ENCODE measurements at places on chromosomes 7 and 10.

DNA sequence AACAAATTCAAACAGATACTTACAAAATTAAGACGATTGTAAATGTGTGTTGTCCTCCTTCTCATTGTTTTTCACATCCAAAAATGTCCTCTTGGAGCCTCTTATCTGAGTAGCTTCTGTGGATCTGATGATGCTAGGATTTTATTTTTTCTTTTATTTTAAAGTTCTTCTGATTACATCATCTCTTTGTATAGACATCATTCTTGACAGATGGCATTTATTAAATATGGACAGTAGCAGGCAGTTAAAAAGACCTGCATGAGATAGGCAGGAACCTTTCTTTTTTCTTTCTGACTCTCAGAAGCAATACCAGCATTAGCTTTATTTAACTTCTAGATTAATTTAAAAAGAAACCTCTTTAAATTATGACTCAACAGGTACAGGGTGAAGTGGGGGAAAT is at the start of gene RPA3:
Gene RPA3, minus strand, starts transcription at position 116 of the 400 bp plus-strand sequence. CDS start 78,189 bp downstream, outside the sequence.
- H3K27ac ChIP-seq = no peak within 1 kb of the TSS
- no peak for DNase-seq
- H3K27me3 ChIP-seq = no peaks in the 10 kb centered on the region

DNA sequence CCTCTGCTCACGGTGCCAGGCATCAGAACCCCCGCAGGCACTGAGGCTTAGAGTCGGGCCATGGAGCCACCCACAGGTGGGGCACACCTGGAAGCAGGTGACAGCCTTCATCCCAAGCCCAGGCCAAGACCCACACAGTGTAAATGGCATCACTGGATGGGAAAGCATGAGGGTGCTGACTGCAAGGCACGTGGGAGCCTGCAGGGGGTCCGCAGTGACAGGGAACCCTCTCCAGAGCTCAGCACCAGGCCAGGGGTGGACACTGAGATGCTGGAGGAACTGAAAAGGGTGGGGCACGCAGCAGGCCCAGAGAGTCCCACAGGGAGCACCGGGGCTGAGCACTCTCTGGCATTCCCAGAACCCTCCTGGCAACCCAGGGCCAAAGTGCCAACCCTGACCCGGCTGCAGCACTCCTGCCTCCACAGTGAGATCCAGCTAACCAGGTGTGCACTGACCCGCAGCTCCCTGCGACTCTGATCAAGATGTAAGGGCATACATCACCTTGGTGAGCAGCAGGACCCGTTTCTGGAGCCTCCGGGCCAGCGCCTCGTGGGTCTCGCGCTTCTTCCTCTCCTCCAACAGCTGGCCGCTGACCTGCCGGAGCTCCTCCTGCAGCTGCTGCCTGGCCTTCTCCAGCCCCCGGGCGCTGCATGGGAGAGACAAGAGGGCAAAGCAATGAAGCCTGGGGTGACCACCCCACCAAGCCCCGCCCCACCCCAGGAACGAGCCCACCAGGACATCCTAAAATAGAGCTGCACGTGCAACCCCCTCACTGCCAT is 163.9 kb downstream of the MAD1L1 start:
- no peak overlapping the region for H3K27ac ChIP-seq
- H3K36me3 ChIP-seq = peaks cover 7% of the 10 kb centered on the region
- no peak overlapping the region for H3K4me3 ChIP-seq

DNA sequence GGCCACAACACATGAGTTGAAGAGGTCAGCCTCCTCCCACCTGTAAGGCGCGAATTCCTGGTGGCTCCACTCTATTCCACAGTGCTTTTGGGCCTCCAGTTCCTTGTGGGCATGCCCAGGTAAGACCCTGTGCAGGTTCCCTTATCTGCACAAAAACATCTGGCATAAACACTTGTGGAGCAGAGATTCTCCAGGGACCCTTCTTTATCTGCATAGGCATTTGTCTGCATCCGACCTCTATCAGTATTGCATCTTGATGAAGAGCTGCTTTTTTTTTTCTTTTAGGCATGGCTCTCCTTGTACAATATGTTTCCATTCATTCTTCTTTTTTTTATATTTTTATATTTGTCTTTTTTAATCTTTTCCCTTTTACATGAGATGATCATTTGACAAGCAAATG is 58.4 kb downstream of the ANKMY2 start:
- H3K36me3 ChIP-seq = no peaks in the 10 kb centered on the region
- no peak for DNase-seq
- no peaks in the 10 kb centered on the region for H3K4me1 ChIP-seq
- no peak overlapping the region for H3K27ac ChIP-seq
- H3K27me3 ChIP-seq = no peaks in the 10 kb centered on the region

DNA sequence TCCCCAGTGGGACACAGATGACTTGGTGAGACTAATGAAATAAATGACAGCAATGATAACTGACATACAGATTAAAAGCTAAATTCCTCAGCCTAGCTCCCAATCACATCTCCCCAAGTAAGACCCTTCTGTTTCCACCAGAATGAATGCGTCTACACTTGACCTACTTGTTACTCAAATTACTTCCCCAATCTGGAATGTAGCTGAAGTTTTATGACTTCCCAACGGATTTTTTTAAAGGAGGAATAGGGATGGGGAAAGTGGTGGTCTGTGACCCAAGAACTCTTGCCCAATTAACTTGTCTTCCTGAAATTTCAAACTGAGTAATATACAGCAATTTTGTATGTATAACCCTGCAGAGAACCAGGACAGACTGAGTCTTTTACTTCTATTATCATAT is 9.1 kb downstream of the H2AZ2 start:
- peaks cover 72% of the 10 kb centered on the region for H3K36me3 ChIP-seq
- no peak for DNase-seq
- no peak overlapping the region for H3K27ac ChIP-seq
- no peaks in the 10 kb centered on the region for H3K27me3 ChIP-seq
- H3K4me3 ChIP-seq = no peak overlapping the region

DNA sequence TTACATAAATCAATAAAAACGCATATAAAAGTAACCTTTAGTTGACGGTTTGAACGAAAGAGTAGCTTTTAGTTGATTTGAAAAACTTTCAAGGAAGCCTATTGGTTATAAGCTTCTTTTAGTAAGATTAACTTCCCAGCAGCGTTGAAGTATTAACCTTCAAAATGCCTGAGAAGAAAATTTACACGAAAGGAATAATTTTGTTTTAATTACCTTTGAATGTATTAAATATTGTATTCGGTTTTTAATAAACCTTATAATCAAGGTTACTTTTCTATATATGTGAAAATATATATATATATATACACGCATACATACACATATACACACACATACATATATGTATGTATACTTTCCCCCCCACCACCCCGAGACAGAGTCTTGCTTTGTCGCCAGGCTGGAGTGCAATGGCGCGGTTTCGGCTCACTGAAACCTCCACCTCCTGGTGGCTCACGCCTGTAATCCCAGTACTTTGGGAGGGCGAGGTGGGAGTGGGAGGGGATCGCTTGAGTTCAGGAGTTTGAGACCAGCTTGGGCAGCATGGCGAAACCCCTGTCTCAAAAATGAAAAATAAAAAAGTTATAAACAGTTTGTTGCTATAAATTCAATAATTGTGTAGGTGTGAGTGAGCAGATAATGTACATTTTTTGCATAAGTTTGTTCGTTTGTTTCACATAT is 57.6 kb upstream of the EZH2 start:
- no peaks in the 10 kb centered on the region for H3K36me3 ChIP-seq
- peak overlapping the region; percentile 87 for H3K27ac ChIP-seq
- peak; percentile 83 for DNase-seq
- H3K4me3 ChIP-seq = peak overlapping the region; percentile 79
- H3K4me1 ChIP-seq = no peaks in the 10 kb centered on the region
- no peaks in the 10 kb centered on the region for H3K27me3 ChIP-seq
